ENCODE measurements at places on chromosomes 5 and 9.

DNA sequence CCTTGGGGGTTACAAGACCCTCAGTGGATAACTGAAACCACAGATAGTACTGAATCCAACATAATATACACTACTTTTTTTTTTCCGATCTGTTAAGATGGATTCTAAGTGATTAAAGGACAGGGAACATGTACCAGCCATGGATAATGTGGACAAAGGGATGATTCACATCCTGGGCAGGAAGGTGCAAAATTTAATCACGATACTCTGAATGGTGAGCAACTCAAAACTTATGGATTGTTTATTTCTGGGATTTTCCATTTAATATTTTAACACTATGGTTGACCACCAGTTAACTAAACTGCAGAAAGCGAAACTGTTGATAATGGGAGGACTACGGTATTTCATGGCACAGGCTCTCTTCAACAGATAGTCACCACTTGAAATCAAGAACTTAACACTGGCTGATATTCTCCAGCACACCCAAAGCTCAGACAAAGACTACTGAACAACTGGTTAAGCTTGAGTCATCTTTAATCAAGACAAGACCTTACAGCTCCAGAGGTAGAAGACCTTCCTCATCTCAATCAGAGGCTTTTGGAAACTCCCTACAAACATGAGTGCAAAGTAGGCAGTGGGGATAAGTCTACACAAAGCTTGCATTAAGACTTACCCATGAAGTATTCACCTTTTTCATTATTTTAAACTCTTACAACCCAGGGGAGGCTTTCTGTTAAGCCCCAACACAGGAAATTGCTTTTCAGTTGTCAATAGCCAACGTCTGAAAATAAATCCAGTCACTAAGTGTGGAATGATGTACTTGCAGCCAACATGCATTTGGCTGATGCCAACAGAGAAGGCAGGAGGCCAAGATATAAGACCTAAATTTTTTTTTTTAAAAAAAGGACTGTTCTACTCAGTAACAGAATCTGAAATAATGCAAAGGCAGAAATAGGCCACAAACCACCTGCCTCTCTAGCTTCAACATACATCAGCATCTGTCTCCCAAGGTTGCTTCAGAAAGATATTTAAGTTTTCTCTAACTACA lies 78.7 kb downstream of the ELAVL2 start:
- DNase-seq = no peak

GRCh38 chr5:81856948-81857928 lies 106.3 kb upstream of the SSBP2 start:
- no peak for DNase-seq

DNA sequence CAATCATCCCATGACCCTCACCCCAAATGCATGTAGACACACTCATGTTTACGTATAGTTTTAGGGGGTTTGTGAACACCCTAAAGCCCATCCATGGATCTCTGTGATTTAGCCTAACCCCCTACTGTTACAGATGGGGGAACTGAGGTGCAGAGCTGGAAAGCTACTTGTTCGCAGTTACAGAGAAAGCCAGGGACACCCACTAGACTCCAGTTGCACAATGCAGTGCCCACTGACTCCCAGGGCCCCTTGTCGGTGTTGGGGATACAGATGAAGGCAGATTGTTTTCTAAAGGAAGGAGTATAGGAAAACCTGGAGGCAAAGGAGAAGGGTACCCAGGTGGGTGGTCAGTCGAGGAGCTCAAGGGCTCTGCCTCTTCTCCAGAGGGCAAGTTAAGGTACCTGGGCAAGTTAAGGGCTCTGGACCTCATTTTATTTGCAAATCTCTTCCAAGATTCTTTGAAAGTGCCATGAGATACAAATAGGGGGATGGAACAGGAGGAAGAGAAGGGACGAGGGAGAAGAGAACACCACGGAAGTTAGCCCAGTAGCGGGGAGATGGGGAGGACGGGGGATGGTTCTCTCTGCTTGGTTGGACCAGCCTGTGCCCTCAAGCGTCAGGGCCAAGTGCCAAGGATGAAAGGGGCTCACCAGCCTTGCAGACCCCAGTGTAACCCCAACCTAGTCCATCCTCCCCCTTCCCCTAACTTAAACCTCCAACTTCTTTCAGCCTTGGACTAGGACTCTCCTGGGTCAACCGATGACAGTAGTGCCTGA lies 958 bp downstream of the MYOZ3 start:
- no peak for DNase-seq

DNA sequence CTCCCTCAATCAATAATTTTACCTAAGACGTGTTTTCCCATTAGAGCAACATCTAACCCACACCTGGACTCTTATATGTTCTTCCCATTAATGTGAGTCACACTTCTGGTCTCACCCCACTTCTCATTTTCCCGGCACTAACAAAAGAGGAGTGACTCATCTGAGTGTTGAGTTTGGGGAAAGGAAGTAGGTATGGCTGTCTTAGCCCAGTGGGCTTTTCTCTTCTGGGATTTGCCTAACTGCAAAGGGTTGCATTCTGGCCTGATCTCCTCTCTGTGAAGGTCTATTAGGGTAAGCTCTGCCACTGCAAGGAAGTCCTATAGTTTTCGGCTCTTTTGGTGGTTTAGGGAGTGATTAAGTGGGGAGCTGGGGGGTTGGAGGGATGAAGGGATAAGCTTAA lies 195.6 kb downstream of the KIAA0825 start:
- no peak for DNase-seq

DNA sequence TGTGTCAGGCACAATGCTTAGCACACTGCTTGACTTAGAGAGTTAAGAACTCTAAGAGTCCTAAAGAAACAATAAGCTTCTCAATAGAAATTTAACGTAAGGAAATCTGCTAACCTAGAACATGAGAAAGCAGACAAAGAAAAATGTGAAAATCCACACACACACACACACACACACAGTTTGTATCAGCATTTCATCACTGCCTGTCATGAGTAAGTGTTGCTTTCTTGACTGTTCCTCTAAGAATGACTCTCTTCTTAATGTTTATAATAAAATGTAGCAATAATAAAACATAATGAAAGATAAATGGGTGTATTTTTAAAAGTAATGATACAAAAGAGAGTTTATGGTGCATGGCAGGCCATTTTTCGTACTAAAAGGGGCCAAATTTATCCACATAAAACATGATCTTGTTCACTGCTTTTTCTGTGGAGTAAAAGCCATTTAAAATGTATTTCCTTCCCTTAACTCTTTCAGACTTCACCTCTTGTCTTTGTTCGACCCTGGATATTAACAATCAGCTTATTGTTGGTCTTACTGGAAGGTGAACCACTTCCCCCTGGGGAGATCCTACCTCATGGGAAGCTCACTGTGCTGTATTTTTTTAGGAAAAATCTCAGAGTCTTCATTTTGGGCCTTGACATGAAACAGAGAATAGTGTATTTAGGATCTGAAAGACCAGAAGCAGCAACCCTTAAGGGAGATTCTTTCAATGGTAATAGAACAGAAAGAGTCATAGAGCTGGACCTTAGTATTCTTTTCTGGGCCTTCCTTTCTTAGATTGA lies 107.3 kb upstream of the ANKRD55 start:
- no peak for DNase-seq

DNA sequence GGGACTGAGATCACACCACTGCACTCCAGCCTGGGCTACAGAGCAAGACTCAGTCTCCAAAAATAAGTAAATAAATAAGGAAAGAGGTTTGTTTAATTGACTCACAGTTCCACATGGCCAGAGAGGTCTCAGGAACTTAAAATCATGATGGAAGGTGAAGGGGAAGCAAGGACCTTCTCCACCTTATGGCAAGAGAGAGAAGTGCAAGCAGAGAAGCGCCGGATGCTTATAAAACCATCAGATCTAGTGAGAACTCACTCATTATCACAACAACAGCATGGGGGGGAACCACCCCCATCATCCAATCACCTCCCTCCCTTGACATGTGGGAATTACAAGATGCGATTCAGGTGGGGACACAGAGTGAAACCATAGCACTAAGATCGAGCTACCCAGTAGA lies 22.8 kb upstream of the RGMB start:
- DNase-seq = no peak

DNA sequence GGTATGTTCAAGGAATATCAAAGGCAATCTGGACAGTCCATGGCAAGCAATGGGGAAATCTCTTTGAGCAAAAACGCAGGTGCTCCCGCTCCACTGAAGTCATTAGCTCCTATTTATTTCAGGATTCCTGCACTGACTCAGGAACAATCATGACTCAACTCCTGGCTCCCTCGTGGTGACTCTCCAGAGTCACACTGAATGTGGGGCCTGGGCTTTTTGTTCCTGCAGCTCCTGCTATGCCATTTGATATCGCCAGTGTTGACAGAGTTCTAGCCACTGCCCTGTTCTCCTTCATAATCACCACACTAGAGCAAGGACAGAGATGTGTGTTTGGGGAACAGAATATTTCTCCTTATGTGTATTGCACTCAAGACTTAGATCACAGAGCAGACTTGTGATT lies 187.2 kb upstream of the ZNF462 start:
- DNase-seq = no peak

GRCh38 chr9:114962809-114963208 lies 32.4 kb upstream of the TNFSF8 start:
- DNase-seq = no peak

GRCh38 chr5:69084195-69084594 lies 9.6 kb upstream of the SLC30A5 start:
- DNase-seq = no peak

DNA sequence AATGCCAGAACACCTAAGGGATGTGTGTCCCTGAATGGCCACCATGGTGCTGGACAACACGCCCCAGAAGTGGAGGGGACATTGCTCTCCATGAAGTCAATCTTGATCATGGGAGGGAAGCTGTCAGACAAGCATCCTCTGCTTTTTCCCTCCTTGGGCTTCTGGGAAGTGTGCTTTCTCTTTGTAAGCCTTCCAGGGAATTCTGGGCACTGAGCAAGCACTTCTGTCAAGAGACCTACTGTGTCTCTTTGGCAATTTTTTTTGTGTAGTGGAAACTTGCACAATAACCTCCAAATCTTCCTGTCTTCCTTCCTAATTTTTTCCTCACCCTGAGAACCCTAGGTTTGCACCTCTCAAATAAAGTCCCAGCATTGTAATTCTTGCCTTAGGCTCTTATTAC lies 132.0 kb downstream of the SEC61B start:
- no peak for DNase-seq

DNA sequence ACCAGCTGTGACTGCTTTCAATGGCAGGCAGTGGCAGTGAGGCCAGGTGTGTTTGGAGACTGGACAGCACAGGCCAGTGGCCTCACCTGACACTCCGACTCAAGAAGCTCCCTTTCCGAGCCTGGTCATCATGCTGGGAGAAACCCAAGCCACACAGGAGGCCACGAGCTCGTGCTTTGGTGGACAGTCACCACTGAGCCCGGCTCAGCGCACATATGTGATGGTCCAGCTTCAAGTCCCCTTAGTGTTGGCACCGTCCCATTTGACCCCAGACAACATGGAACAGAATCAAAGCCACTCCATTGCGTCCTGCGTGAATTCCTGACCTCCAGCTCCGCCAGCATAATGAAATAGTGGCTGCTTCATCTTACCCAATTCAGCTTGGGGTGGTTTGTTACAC lies 64.0 kb upstream of the PPP1R26 start:
- no peak for DNase-seq

DNA sequence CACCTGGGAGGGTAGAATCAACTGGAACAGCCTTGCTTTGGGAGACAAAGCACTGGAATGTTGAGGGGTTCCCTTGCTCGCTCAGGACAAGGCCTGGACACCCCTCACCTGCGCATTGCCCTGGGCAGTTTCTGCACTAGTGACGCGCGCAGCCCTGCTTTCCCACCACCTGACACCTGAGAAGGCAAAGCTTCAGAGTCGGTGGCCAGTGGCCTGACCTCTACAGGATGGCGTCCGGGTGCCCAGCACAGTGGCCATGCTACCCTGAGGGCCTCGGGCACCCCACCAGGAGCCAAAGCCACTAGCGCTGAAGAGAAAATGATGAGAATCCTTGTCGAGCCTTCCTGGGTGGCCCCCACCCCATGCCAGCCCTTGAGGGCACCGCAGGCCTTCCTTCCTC lies 161.3 kb downstream of the OLFM1 start:
- no peak for DNase-seq

DNA sequence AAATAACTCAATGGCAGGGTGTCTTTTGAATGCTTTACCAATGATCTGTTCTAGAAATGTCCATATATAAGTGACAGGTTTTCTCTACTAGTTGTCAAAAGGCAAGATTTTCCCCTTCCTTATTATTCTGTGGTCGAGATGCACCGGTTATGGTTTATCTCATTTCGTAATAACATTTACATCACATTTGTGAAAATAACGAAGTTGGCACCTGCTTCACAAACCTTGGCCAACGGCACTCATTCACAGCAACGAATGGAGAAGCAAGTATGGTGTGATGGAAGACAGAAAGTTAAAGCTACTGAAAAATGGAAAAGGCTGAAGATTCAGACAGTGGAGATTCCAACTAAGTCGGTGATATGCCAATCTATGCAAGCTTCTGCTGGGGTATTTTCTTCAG lies 235.8 kb downstream of the KCTD16 start:
- no peak for DNase-seq

GRCh38 chr5:155270725-155271124 lies 257.2 kb downstream of the KIF4B start:
- DNase-seq = no peak

- DNase-seq = no peak
Measured at GRCh38 chr9:107215381-107215780, 67.7 kb upstream of the RAD23B start.
